ENCODE measurements at places on chromosomes 6 and 20. TPM values are rescaled to one million over a fixed set of nuclear protein-coding genes. Genes with fewer than 3 reads are reported as not detected.

SLC16A10 gene
- total RNA-seq: 0.14 TPM

LY6G6C gene
- total RNA-seq: not detected

- no peak for DNase-seq
Measured at GRCh38 chr20:50240092-50240491, 49.5 kb downstream of the CEBPB start.

DNA sequence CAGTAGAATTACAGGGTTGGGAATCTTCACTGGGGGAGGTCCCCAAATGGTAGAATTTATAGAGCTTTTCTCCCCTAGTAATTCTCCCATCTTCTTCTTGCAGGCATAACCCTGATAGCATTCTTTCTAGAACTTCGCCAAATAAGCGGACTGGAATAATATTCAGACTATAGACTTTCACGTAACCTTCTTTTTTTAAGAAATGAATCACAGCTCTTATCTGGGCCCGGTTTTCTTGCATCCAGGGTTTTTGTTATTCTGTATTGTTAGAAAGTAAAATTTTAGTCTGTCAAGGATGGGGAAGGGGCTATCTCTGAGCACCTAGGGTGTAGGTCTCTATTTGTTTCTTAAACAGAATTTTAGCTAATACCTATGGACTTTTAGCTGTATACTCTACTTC, 476.8 kb upstream of the CITED2 start:
- DNase-seq: no peak

KIF6 gene
- total RNA-seq: 0.14 TPM

DNA sequence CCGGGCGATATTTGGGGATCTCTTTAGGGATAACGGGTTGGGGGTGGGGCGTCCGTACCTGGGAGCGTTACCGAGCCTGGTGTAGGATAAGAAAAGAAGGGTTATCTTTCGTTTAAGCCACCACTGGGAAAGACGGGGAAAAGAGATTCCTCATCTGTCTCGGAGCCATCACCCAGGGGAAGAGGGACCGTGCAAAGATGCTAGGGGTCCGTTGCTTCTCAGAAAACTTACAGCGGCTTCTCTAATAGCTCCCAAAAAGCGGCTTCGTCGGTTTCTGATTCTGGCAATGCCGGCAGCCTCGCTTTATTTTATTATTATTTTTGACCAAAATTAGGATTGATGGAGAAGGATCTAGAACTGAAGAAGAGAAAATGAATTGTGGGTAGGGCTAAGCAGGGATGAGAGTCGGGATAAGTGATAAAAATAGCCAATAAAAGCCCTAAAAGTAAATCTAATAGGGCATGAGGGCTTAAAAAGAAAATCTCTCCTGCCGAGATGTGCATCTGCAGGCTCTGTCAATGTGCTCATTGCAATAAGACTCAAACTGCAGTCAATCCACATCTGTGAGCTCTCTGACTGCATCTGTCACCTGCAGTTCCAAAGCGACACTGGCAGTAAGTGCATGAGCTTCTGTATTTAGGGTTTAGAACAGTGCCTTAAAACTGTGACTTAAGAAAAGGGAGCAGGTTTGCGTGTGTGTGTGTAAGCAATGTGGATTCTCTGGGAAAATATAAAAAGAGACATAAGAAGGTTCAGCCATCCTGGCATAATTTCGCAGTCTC, 801 bp downstream of the TBPL1 start:
- no peak for DNase-seq

DNA sequence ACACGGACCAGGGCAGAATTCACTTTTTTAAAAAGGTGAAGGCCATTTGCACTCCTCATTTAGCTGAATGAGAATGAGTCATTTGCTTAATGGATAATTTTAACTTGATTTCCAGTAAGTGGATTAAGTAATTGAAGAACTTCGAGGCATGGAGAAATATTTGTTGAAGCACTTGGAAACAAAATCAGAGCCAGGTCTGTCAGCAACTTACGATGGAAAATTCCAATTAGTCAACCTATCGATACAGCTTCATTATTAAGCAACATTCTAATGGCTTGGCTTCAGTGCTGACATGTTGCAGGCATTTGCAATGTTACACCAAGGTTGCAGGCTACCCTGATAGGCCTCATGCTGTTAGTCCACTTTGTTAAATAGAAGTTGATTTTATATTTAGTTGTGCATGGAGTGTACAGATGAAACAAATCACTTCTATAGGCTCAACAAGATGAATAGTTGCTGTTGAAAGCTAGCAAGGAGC, 423.5 kb upstream of the SLC35B3 start:
- no peak for DNase-seq

EYS gene
- total RNA-seq: 0.07 TPM

GRCh38 chr6:84623956-84624680, 140.3 kb downstream of the TBX18 start:
- DNase-seq: no peak

- no peak for DNase-seq
Measured at GRCh38 chr6:42257063-42257462, 39.4 kb upstream of the MRPS10 start.

VSTM2L gene
- total RNA-seq: 0.14 TPM

- DNase-seq: no peak
Measured at GRCh38 chr6:17172836-17173470, 71.1 kb downstream of the STMND1 start.

MAFB gene
- total RNA-seq: 0.18 TPM

DNA sequence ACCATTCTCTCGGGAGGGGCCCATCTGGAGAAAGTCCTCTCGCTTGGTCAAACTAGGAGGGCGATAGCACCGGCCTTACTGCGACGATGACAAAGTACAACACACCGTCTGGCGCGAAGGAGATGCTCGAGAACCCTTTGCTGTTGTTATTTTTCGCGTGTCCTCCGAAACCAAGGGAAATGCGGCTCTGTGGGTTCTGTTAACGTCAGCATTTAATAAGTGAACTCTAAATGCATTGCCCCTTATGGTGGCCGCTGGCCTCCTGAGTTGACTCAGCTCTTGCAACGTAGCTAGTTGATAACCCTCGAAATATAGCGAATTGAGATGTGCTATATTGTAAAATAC, 577 bp upstream of the SCAND1 start:
- no peak for DNase-seq

Measured in foreskin keratinocyte (primary cell).